Activated T-helper 17 cell treated with anti-CD3 and anti-CD28 coated beads, Interleukin-2, amount 50 U/mL, for 72 hours (primary cell): ENCODE measurements at places on chromosomes 1 and 21.

DNA sequence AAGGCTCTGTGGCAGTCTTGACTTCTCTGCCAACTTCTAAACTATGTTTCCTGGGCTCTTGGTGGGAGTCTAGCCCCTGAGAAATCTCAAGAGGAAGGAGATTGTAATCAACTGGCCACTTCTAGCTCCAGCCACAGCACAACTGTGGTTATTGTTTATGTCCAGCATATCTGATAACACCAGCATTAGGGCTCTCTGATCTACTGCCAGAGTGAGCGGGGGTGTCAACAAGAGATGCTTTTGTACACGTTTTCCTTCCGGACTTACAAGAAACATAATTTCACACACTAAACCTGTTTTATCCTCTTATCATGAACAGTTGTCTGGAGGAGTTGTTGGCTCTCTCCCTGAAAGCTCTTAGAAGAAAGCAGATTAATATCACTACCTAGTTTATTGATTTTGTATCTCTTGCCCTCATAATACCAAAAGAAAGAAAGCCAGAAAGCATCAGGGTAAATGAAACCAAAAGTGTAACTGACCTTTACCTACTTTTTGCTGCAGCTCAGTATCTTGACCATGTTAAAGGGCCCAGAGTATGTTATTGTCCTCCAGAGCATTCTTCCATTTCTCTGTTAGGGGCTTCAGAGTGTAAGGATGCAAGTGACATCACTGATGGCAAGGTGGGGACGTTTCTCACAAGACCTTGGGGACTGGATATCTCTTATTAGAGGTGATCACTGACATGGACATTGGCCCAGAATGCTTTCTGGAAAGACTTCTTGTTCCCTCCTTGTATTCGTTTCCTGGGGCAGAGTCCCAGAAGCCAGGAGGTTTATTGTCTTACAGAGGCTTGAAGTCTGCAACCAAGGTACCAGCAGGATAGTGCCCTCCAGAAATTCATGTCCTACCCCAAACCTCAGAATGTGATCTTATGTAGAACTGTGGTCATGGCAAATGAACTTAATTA lies 9.6 kb upstream of the SH2D1B start:
- ATAC-seq, result no peak

DNA sequence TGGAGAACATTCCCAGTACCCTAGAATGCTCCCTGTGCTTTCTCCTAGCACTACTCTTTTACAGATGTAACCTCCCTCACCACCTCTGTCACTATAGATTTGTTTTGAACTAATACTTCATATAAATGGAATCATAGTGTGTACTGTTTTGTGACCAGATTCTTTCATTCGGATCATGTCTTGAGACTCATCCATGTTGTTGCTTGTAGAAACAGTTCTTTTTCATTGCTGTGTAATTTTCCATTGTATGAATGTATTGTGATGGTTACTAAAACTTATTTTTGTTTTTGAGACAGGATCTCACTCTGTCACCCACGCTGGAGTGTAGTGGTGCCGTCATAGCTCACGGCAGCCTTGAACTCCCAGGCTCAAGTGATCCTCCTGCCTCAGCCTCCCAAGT lies 2.7 kb downstream of the MAST2 start:
- no peak for ATAC-seq

- no peak for ATAC-seq
These were observed 11.1 kb downstream of the OR2AJ1 start for GRCh38 chr1:247935781-247936180.

DNA sequence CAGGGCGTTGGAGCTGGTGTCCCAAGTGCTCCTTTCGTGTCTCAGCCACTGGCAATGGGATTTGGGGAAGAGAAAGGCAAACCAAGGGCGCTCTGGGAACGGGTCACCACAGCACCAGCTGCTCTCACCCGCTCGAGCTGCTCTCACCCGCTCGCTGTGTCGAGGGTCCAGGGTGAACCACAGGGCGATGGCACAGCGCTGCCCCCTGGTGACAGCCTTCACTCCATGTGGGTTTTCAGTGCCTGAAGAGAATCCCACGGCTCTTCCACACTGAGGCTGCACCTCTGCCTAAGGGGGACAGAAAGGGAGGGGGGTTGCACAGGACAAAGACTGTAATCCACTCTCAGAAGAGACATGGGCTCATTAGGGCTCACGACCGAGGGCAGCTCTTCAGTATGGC lies 7.1 kb upstream of the CLDN19 start:
- ATAC-seq, result no peak

DNA sequence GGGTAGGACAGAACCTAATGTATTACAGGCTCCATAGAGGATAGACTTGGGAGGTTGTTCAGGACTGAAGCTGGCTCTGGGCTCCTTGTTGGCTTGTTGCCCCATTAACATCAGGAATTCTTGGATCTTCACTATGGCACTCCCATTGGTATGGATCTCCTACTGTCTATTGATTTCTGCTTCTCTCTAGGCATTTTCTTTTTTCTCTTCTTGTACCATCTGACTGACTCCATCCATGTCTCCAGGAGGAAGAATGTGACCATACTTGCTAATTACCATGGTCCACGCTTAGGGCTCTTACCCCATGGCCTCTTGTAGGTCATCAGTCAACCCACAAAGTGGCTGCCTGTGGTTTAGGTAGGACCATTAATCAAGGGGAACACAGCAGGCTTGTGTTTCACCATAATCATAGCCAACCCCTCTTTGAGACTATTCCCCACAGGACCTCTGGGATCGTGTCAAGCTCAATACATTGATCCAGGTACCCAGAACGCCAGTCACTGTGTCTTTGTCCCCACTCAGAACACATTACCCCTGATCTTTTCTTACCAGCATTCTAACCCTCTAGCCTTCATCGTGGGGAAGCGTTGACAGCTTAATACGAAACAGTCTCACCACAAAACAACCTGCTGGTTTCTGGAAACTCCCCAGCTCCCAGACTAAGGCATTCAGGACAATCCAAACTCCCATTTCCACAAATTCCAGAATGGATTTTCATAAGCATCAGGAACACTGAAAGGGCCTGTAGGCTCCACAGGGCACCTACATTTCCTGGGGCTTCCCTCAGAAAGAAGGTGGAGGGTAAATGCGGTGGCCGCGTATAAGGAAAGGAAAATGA lies 97.1 kb downstream of the ETS2 start:
- no peak for ATAC-seq

DNA sequence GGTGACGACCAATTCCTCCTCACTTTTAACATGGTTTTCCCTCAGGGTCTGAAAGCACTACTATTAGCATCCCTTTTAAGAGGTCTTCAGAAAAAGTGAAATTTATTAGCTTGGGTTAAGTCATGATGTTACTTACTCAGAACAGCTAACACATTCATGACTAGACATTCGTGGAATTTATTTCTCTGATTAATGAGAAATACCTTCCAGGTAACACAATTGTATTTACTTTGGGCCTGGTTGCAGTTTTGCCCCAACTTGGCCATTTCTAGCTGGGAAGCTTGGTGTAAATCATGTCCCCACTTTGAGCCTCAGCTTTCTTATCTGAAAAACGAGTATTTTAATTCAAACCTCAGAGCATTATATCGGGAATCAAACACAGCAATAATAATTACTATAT lies 119.2 kb upstream of the SPATA6 start:
- no peak for ATAC-seq
